ENCODE measurements at places on chromosomes 4 and X.

DNA sequence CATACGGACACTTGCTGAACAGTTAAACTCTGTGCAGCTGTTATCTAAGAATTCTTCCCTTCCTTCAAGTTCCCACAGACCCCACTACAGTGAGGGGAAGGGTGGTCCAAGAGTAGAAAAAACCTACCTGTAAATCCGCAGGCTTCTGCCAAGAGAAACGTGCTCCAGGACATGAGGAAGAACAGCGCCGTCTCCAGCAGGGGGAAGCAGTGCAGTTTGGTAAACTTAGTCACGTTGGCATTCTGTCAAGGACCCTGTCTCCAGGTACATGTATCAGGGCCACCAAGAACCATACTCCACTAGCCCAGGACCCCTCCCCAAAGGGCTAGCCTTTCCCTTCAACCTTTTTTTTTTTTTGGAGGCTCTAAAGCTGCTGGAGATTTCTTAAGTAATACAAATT, 79.9 kb downstream of the CHST7 start:
- DNase-seq: peak; percentile 63
- no peak overlapping the region for H3K27ac ChIP-seq
- H3K36me3 ChIP-seq: peaks cover 15% of the 10 kb centered on the region
- H3K4me1 ChIP-seq: peaks cover 2% of the 10 kb centered on the region

- no peaks in the 10 kb centered on the region for H3K27me3 ChIP-seq
- H3K4me1 ChIP-seq: no peaks in the 10 kb centered on the region
- no peak overlapping the region for H3K4me3 ChIP-seq
- no peak overlapping the region for H3K27ac ChIP-seq
Observed at GRCh38 chr4:11543706-11544105, 115.0 kb upstream of the HS3ST1 start.

- no peak overlapping the region for H3K4me3 ChIP-seq
- DNase-seq: no peak
- no peak overlapping the region for H3K27ac ChIP-seq
- no peaks in the 10 kb centered on the region for H3K4me1 ChIP-seq
- 0 out of 2 replicates have a peak, but pooled peaks cover 4% of the 10 kb centered on the region for H3K36me3 ChIP-seq
Observed at GRCh38 chrX:13022926-13023325, 21.5 kb downstream of the FAM9C start.

- no peaks in the 10 kb centered on the region for H3K27me3 ChIP-seq
- no peak overlapping the region for H3K4me3 ChIP-seq
- H3K36me3 ChIP-seq: no peaks in the 10 kb centered on the region
Observed at GRCh38 chr4:170248029-170248428, 158.3 kb upstream of the AADAT start.

- no peaks in the 10 kb centered on the region for H3K27me3 ChIP-seq
- H3K27ac ChIP-seq: no peak overlapping the region
- DNase-seq: no peak
- no peaks in the 10 kb centered on the region for H3K4me1 ChIP-seq
- H3K36me3 ChIP-seq: no peaks in the 10 kb centered on the region
Observed at GRCh38 chr4:75254745-75255144, 259.5 kb downstream of the RCHY1 start.

DNA sequence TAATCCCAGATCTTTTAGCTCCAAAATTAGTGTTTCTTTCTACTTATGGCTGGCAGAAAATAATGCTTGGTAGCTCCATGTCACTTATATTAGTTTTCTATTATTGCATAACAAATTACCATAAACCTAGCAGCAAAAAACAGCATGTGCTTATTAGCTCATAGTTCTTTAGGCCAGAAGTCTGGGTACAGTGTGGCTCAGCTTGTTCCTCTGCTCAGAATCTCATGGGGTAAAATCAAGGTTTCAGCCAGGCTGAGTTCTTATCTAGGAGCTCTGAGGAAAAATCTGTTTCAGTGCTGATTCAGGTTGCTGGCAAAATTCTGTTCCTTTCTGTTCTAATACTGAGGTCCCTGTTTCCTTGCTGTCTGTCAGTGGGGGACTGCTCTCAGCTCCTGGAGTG, 101.1 kb downstream of the CT47B1 start:
- DNase-seq: no peak
- H3K4me3 ChIP-seq: no peak overlapping the region
- H3K4me1 ChIP-seq: no peaks in the 10 kb centered on the region

DNA sequence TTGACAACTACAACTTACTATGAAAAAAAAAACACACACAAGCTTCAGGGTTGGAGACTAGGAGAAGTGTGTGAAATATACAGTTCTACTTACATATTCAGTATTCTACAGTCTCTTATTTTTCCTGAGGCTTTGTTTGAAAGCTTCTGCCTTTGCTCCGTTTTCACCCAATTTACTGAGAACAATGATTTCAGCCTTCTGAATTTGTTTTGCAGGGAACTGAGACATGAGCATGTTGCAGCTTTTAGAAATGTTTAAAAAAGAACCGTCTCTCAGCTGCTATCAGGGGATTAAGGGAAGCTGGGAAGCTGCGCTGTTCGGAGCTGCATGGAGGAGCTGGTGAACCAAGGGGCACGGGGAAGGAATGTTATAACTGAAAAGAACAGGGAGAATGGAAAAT, 85.7 kb downstream of the QDPR start:
- H3K36me3 ChIP-seq: no peaks in the 10 kb centered on the region
- no peak overlapping the region for H3K4me3 ChIP-seq
- no peaks in the 10 kb centered on the region for H3K27me3 ChIP-seq
- DNase-seq: no peak
- no peak overlapping the region for H3K27ac ChIP-seq

DNA sequence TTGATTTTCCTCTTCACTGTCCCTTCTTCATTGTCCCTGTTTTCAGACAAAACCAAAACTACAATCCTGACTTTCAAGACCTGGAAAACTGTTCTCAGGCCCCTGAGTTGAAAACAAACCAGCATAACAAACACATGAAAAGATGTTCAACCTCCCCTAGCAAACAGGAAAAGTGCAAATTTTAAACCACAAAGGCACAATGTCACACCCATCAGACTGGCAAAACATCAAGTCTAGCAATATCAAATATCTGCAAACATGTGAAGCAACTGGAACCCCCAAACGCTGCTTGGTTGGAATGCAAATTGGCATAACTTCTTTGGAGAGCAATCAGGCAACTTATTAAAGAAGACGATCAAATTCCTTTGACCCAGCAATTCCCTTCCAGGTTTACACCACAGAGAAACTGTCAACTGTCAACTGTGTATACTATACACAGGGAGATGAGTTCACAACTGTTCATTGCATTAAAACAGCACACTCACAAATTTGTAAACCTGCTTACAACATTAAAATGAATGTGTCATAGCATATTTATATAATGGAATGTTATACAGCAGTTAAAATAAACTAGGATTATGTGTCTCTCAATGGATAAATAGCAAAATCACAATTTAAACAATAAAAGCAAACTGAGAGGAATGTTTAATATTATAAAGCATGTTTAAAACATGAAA, 7.0 kb downstream of the USP46 start:
- H3K4me3 ChIP-seq: no peak overlapping the region
- H3K36me3 ChIP-seq: peaks cover 25% of the 10 kb centered on the region
- no peaks in the 10 kb centered on the region for H3K27me3 ChIP-seq
- no peak for DNase-seq

- no peaks in the 10 kb centered on the region for H3K27me3 ChIP-seq
- H3K4me3 ChIP-seq: no peak overlapping the region
- no peak overlapping the region for H3K27ac ChIP-seq
- DNase-seq: no peak
- H3K36me3 ChIP-seq: no peaks in the 10 kb centered on the region
Observed at GRCh38 chr4:132245319-132245718, 903.8 kb upstream of the PCDH10 start.

DNA sequence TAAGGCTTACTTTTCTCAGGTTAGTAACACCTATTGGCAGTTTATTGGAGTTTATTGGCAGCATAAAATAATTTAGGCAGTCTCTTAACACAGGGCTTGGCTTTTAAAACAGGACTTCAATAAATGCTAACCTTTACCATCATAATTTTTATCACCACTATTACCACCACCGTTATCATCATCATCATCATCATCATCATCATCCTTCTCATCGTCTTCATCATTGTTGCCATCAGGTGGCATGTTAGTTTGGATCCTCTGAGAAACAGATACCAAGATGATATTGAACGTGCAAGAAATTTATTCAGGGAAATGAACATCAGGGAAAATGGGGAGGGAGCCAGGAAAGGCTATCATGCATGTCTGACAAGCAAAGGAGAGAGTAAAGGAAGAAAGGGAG, 16.2 kb downstream of the GBA3 start:
- no peaks in the 10 kb centered on the region for H3K4me1 ChIP-seq
- no peak for DNase-seq
- no peaks in the 10 kb centered on the region for H3K36me3 ChIP-seq

- no peaks in the 10 kb centered on the region for H3K27me3 ChIP-seq
- H3K36me3 ChIP-seq: peaks cover 71% of the 10 kb centered on the region
- no peaks in the 10 kb centered on the region for H3K4me1 ChIP-seq
Observed at GRCh38 chr4:7021355-7021754, 21.8 kb upstream of the TADA2B start.

GRCh38 chr4:173125216-173125812, 43.3 kb upstream of the GALNT7 start:
- DNase-seq: no peak
- H3K4me3 ChIP-seq: no peak overlapping the region
- H3K36me3 ChIP-seq: no peaks in the 10 kb centered on the region
- H3K4me1 ChIP-seq: 0 out of 2 replicates have a peak, but pooled peaks cover 2% of the 10 kb centered on the region

- DNase-seq: no peak
- H3K4me1 ChIP-seq: no peaks in the 10 kb centered on the region
- no peak overlapping the region for H3K4me3 ChIP-seq
- 0 out of 2 replicates have a peak, but pooled peaks cover 2% of the 10 kb centered on the region for H3K27me3 ChIP-seq
- H3K27ac ChIP-seq: no peak overlapping the region
Observed at GRCh38 chrX:17994429-17994828, 133.3 kb upstream of the RAI2 start.

DNA sequence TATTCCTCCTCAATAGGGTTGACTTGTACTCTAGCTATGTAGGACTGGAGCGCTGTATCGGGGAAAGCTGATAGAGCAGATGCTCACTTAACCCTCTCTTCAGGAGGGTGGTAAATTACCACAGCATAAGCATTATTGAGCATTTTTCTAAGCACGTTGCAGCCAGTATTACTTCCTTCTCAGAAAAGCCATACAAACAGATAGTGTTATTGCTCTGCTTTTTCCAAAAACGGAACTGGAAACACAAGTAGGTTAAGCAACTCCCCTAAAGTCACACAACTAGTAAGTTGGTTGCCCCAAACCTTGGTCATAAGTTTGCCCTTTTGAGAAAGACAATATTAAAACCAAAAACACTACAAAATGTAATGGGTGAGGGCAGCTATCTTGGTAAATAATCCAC, 73.9 kb downstream of the REELD1 start:
- H3K4me3 ChIP-seq: no peak overlapping the region
- DNase-seq: no peak
- no peak overlapping the region for H3K27ac ChIP-seq
- no peaks in the 10 kb centered on the region for H3K4me1 ChIP-seq
- H3K27me3 ChIP-seq: no peaks in the 10 kb centered on the region

- no peaks in the 10 kb centered on the region for H3K27me3 ChIP-seq
- peaks cover 3% of the 10 kb centered on the region for H3K4me1 ChIP-seq
- no peak overlapping the region for H3K27ac ChIP-seq
- H3K4me3 ChIP-seq: no peak overlapping the region
- no peak for DNase-seq
Observed at GRCh38 chrX:136689436-136689835, 41.5 kb downstream of the CD40LG start.

- no peak overlapping the region for H3K4me3 ChIP-seq
- H3K36me3 ChIP-seq: peaks cover 4% of the 10 kb centered on the region
- H3K27me3 ChIP-seq: no peaks in the 10 kb centered on the region
Observed at GRCh38 chr4:145587088-145587754, 32.0 kb upstream of the MMAA start.

DNA sequence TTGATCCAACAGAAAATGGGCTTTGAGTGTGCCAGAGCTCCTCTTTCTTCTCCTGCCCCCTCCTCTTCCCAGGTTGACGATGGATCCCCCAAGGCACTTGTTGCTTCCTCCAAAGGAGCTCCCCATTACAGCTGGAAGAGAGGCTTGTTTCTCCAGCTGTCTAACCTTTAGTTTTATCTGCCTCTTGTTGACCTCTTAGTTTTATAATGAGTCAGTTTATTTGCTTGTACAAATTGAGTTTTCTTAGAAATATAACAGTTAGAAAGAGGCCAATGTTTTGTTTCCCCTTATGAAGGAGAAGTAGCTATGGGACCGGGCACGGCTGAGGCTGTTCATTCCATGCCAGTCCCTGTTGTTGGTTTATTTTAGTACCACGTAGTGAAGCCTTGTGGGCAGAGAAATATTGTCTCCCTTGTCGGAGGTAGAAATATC, 158.2 kb downstream of the SPRY1 start:
- no peak overlapping the region for H3K27ac ChIP-seq
- peaks cover 2% of the 10 kb centered on the region for H3K36me3 ChIP-seq
- no peak overlapping the region for H3K4me3 ChIP-seq
- no peaks in the 10 kb centered on the region for H3K27me3 ChIP-seq
- H3K4me1 ChIP-seq: peaks cover 3% of the 10 kb centered on the region

GRCh38 chrX:39397561-39398199, 596.4 kb downstream of the MID1IP1 start:
- H3K36me3 ChIP-seq: no peaks in the 10 kb centered on the region
- H3K27me3 ChIP-seq: peaks cover 2% of the 10 kb centered on the region
- no peak for DNase-seq
- no peak overlapping the region for H3K4me3 ChIP-seq
- H3K4me1 ChIP-seq: no peaks in the 10 kb centered on the region
- no peak overlapping the region for H3K27ac ChIP-seq

DNA sequence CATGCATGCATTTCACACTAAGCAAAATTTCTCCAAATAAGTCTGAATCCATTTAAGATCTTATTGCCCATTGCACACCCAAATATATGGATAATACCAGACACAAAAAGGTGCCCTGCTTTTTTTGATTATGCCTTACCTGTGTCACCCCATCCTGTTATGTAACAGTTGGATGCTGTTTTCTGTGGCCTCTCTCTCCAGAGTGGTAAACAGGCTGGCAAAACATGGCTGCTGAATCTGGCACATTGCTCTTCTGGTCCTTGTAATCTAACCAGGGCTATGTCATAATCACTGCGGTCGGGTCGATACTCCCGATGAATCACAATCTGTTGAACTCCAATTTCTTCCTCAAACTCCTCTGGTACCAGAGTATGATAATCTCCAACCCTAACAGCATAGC, 70.1 kb downstream of the PRSS12 start:
- no peaks in the 10 kb centered on the region for H3K4me1 ChIP-seq
- peaks cover 11% of the 10 kb centered on the region for H3K36me3 ChIP-seq
- no peaks in the 10 kb centered on the region for H3K27me3 ChIP-seq
- H3K4me3 ChIP-seq: no peak overlapping the region

DNA sequence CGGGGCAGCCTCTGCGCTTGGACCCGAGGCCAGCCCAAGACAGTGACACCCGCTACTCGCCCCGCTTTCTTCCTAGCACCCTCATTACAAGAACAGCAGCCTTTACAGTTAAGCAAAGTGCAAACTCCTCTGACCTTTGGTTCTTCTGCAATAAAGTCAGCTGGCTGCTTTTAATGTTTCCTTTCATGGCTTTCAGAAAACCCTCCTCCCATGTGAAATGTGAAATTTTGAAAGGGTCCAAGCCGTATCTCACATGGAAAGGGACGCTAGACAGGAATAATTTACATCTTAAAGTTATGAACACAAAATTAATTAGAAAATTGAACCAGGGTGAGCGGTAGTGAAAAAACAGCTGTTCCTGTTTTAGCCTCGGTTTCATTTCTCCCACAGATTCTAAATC, 520.1 kb upstream of the FRG1 start:
- peaks cover 4% of the 10 kb centered on the region for H3K36me3 ChIP-seq
- no peak for DNase-seq
- H3K4me1 ChIP-seq: no peaks in the 10 kb centered on the region

Measured in H9 (cell line).